ENCODE measurements at places on chromosomes 2 and 18.

DNA sequence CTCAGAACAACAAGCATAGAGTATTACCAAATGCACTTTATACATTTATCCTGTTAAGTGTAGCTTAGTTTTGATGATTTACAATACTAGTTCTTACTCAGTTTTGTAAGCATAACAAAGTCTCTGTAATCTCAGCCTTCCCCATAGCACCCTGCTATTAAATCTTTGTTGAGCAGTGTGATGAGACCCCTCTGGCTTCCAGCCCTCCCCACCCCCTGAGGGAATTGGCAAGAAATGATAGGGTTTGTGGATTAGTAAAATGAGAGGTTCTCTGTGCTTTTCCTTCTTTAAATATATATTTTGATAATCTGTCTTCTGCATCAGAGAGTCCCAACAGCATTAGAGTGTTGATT lies 37.2 kb downstream of the ZNF521 start:
- DNase-seq: no peak

DNA sequence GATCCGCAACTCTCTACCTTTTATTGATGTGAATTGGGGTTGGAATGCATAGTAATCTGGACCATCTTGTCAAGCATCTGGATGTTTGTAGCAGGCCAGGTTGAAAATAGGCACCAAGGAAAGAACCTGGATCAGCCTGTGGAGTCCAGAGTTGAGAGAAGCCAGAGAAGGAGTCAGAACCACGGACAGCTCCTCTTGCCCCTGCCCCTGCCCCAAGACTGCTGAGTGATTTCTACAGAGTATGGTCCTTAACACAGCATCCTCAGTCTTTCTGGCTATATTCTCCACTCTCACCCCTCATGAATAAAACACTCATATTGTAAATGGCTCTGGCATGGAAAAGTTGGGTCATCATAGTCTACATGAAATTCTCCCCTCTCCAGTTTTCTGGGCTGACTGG lies 154.6 kb downstream of the LOXHD1 start:
- DNase-seq: no peak

GRCh38 chr18:12304351-12305210 lies 3.5 kb upstream of the TUBB6 start:
- DNase-seq: no peak

- DNase-seq: no peak
These were observed 21.1 kb upstream of the SLC9A4 start for GRCh38 chr2:102451968-102452367.

- DNase-seq: no peak
These were observed 51.0 kb upstream of the MCFD2 start for GRCh38 chr2:46966576-46966975.

- no peak for DNase-seq
These were observed 1.1 kb upstream of the SULT6B1 start for GRCh38 chr2:37189452-37190153.

Data from psoas muscle (tissue), 8 donors.